Left kidney (tissue), 8 donors: ENCODE measurements at places on chromosomes 5 and 9. TPM values are rescaled to one million over a fixed set of nuclear protein-coding genes. Genes with fewer than 3 reads are reported as not detected.
A peak's percentile ranks its signal among the peaks of the same experiment; 100 is the strongest.

- no peak for DNase-seq
Observed at GRCh38 chr5:58446024-58446423, 13.9 kb downstream of the PLK2 start.

Gene MARVELD2
- 30.5 TPM for polyA plus RNA-seq

DNA sequence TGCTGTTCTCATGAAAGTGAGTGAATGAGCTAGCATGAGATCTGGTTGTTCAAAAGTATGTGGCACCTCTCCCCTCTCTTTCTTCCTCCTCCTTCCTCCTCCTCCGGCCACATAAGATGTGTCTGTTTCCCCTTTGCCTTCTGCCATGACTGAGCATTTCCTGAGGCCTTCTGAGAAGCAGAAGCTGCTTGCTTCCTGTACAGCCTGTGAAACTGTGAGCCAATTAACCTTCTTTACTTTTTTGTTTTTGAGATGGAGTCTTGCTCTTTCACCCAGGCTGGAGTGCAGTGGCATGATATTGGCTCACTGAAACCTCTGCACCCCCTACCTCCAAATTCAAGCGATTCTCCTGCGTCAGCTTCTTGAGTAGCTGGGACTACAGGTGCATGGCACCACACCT, 6.1 kb downstream of the S100Z start:
- no peak for DNase-seq

Gene MYOT
- polyA plus RNA-seq, result 1.5 TPM

Gene DOK3
- 5.3 TPM for polyA plus RNA-seq

- no peak for DNase-seq
Observed at GRCh38 chr9:99822806-99823591, 1.3 kb downstream of the NR4A3 start.

Gene UBE2QL1
- 0.70 TPM for polyA plus RNA-seq

DNA sequence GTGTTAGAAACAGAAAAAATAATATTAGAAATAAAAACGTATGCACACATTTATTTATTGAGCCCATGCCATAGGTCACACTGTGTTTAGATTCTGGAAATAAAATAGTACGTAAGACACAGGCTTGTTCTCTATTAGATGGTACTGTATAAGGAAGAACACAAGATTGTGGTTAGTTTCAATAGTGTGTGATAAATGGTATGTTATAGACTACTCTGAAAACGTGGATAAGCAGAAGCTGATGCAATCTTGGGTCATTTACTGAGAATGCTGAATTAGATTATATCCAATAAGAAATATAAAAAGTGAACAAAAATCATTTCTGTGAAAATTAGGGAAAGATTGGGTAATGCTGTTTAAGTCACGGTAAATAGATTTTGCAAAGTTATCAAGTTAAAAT, 1456.4 kb upstream of the ACO1 start:
- DNase-seq, result no peak

DNA sequence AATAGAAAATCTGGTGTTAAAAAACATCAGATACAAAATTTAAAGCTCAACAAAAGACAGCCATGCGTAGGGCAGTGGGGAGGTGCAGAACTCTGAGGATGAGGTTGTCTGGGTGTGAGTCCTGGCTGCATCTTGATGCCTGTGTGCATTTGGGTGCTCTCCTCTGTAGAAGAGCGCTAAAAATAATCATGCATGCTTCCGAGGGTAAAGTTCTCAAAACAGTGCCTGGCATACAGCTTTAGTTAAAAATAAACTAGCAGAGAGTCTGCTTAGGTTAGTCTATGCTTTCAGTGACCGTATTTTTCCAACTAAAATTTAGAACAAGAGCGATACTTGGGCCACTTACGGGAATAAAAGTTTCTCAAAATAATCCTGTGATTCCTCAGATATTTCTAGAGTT, 55.5 kb upstream of the SPATA31C2 start:
- DNase-seq, result no peak

Gene SMU1
- polyA plus RNA-seq, result 32.8 TPM

Gene ADAMTS16
- polyA plus RNA-seq, result 72.4 TPM

Gene SOHLH1
- not detected for polyA plus RNA-seq

DNA sequence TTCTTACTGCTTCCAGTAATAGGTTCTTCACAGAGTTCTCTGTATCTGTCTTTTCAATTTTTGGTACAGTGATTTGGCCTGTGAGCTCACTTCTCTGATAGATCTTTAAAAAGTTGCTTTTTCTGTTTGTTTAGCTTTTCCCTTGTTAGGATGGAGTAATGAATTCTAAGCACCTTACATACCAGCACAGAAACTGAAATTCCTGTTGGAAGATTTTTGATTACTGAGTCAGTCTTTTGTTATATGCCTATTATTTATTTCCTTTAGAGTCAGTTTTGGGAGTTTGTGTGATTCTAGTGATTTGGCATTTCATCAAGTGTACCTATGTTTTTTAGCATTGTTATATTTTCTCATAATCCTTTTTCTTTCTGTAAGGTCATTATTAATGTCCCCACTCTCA, 37.6 kb upstream of the IPPK start:
- no peak for DNase-seq

Gene FSTL4
- polyA plus RNA-seq, result 0.91 TPM

GRCh38 chr9:37862530-37862929, 41.4 kb downstream of the SLC25A51 start:
- DNase-seq, result no peak

GRCh38 chr9:73575101-73576060, 423.7 kb downstream of the ANXA1 start:
- no peak for DNase-seq

Gene POC5
- polyA plus RNA-seq, result 21.7 TPM

GRCh38 chr9:123438821-123439220, 82.8 kb downstream of the CRB2 start:
- DNase-seq, result no peak

DNA sequence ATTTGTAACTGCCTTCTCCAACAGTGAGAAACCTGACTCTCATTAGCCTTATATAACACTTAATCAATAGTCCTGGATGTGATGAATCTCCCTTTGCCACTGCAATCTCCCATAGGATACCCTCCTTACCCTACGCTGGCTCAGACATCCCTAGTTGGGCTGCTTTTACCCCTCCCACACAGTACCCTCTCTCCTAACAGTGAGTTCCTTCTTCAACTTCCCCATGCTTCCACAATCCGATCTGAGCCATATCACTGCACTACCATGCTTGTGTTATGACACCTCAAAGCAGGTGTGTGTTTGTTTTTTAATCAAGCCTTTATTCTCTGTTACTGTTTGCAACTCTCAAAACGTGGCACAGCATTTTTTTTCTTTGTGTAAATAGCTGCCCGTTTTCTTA, 60.5 kb upstream of the C9orf72 start:
- no peak for DNase-seq

- no peak for DNase-seq
Observed at GRCh38 chr9:76987594-76988200, 31.8 kb upstream of the FOXB2 start.

Gene SPATA31A7
- polyA plus RNA-seq, result 0.35 TPM

- DNase-seq, result no peak
Observed at GRCh38 chr9:115998666-115999065, 154.9 kb upstream of the PAPPA start.

DNA sequence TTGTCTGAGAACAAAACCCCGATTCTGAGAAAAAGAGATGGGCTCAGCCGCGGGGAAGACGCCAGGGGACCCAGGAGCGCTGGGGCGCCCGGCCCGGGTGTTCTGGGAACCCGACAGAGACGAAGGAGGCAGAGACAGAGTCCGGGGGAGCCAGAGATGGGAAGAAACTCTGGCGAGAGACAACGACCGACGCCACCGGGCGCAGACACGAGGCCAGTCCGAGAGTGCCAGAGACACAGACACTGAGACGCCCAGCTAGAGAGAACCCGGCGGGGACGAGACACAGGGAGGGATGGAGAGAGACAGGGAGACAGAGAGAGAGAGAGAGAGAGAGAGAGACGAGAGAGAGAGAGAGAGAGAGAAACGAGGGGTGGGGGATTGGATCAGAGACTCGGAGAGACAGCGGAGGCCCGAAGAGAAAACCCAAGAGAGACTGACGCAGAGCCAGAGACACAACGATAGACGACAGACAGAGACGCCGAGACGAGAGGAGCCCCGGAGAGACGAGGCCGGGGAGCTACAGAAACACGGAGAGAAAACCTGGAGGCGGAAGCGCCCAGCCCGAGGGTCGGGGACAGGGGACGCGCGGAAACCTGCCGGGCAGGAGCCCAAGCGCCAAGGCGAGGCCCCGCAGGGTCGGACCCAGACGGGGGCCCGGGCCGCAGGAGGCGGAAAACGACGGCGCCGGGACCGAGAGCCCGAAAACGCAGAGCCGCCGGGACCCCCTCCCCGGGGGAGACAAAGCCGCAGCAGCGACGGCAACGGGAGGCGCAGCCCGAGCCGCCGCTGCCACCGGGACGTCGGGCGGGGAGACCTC, 3.3 kb downstream of the NR5A1 start:
- no peak for DNase-seq

DNA sequence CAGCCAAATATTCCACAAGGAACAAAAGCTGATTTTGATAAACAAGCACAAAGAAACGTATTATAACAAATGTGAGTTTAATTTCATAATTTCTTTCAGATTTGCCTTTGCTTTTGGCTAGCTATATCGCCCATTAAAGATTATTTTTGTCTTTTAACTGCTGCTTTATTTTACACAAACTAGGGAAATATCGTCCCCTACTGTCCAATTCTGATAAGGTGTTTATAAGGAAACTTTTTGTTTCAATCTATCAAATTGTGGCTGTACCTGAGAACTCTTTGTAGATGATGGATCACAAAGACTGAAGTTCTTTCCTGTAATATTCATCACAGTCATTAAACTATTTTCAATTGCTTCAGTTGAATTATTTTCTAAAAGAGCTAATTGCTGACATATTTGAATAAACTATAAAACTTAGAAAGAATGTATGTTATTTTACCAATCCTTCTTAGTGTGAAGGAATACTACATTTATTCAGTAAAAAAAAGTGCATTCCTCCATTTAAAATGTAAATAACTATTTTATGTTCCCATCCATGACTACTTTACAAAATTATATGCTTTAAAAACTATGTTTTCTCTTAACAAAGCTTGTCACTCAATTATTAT, 431.3 kb upstream of the ITGA1 start:
- DNase-seq, result peak; percentile 15

GRCh38 chr9:129343424-129344375, 165.6 kb upstream of the IER5L start:
- DNase-seq, result no peak

- DNase-seq, result no peak
Observed at GRCh38 chr9:124778575-124779367, 1.8 kb downstream of the OLFML2A start.

- no peak for DNase-seq
Observed at GRCh38 chr5:134879456-134879855, 5.3 kb downstream of the TXNDC15 start.

- DNase-seq, result no peak
Observed at GRCh38 chr5:14503681-14504331, 77.8 kb upstream of the OTULINL start.

DNA sequence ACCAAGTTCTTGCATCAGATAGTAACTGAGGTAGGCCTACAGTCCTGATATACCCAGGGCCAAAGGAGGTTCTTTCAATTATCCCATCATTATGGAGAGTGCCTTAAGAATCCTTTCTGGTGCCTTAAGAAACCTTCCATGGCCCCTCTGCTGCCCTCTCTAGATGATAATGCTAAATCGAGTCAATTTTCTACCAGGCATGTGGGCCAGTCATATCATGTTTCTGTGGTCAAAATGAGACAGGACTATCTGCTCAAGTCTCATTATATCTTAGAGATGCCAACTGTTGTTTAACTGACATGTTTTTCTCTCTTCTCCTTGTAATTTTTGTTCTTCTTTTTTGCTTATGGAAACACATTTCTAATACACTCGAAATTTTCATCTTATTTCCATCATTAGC, 127.6 kb downstream of the EDIL3 start:
- DNase-seq, result no peak

Gene ADAMTSL1
- 16.3 TPM for polyA plus RNA-seq

- no peak for DNase-seq
Observed at GRCh38 chr9:99509065-99509745, 287.1 kb downstream of the SEC61B start.

GRCh38 chr5:69136293-69136692, 30.7 kb upstream of the CCNB1 start:
- DNase-seq, result no peak

- peak; percentile 64 for DNase-seq
Observed at GRCh38 chr5:134465816-134466240, 54.1 kb upstream of the CDKN2AIPNL start.

DNA sequence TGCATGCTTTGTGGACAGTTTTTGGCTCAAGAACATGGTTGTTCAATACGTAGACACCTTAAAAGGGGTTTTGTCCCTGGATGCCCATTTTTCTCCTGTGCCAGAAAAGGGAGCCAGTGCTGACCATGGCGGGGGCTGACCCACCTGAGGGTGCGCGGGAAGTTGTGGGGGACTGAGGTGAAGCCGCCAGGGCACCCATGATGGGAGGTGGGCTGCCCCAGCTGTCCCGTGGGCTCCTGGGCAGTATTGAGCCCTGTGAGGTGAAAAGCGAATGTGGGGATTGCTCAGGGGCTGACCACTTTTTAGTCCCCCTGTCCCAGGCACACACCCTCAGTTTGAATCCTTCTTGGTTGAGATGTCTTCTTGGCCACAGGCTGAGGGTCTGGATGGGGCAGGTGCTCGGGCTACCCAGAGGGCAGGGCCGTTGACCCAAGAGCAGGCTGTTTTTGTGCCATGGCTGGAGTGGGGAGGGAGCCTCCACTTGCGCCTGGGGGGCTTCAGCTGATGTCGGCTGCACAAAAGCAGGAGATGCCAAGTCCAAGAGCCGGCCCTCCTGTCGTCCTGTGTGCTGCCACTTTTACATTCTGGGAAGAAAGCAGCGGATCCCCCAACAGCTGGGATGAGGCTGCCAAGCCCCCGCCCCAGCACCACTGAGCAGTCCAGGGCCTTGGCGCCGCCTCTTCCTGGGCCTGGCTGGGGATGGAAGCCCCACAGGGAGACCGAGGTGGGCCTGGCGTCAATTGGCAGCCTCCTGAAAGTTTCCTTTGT, 120.1 kb downstream of the WNK2 start:
- no peak for DNase-seq

DNA sequence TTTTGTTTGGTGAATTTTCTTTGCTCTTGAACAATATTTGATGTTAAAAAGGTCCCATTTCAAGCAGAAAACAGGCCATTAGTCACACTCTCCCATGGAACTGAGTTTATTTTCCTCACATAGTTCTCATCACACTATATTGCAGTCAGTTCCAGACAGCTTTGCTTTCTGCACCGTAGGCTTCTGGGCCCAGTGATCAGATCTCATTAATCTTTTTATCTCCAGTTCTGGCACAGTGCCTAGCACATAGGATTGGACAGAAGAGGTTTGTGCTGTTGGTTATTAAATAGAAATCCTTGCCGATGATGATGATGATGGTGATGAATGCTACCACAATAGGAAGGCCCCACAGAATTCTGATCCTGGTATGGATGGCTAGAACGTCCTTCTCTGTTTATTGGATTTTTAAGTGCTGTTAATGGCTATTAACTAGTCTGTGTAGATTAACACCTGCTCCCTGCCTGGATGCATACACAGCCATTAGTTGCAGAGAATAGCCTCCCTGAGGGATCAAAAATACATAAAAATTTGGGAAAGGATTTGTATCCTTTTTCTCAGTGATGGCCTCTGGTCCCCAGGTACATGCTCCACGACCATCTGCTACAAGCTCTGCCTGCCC, 52.0 kb upstream of the NTRK2 start:
- no peak for DNase-seq

- no peak for DNase-seq
Observed at GRCh38 chr5:104843822-104844221, 1281.2 kb upstream of the NUDT12 start.

Gene DHX29
- polyA plus RNA-seq, result 47.6 TPM
